Right lung (tissue), 10 donors: ENCODE measurements at places on chromosomes 5 and 9. TPM values are rescaled to one million over a fixed set of nuclear protein-coding genes. Genes with fewer than 3 reads are reported as not detected.

The CDH9 gene
- 0.05 TPM for polyA plus RNA-seq

- no peak for DNase-seq
Observed at GRCh38 chr5:142292249-142292648, 32.6 kb downstream of the SPRY4 start.

DNA sequence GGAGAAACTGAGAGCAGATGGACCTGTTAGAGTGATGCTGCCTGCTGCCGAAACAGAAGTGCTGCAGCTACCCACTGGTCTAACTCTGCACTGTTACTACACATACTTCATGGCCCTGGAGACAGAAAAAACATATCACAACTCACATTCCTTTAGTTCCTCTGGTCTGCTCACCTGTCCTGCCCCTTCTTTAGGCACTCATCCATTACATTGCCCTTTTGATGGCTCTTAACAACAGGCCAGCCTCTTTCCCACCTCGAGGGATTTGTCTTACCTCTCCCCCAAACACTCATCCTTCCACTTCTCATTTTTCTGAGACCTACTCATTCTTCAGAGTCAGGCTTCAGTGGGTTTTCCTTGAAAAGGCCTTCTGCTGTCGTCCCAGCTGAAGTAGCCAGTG is 49.2 kb downstream of the KCTD16 start:
- DNase-seq, result no peak

GRCh38 chr9:13351778-13352386 is 72.4 kb upstream of the MPDZ start:
- DNase-seq, result peak; percentile 47
